CD4-positive, alpha-beta T cell treated with Interleukin-2 at 100 ng/mL for 4 hours (primary cell): ENCODE measurements at places on chromosomes 16 and 17.
A peak's percentile ranks its signal among the peaks of the same experiment; 100 is the strongest.

- DNase-seq: no peak
Observed at GRCh38 chr17:28317966-28318758, 838 bp upstream of the TMEM97 start.

DNA sequence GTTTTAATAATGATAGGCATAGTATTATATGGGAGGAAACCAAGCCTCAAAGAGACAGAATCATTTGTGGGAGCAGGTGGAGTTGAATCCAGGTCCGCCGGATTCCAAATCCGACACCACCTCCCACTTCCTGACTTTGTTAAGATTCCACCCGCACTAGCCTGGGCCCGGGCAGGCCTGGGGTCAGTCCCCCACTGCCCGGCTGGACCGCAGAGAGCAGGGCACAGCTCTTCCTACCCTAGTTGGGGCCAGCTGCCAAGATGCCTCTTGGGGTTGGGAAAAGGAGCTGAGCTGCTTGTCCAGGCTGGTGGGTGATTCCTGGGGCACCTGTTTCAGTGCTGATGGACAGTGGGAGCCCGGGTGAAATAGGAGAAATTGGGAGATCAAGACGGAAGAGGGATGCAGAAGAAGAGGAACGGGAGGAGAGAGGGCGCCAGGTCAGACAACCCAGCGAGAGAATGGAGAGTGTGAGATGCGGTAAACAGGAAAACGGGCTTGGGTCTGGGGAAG is 53.9 kb downstream of the OR1D5 start:
- no peak for DNase-seq

- DNase-seq: peak; percentile 22
Observed at GRCh38 chr17:6651919-6652452, 424 bp downstream of the C17orf100 start.

GRCh38 chr16:55257966-55258613 is 65.9 kb upstream of the IRX6 start:
- DNase-seq: peak; percentile 13

DNA sequence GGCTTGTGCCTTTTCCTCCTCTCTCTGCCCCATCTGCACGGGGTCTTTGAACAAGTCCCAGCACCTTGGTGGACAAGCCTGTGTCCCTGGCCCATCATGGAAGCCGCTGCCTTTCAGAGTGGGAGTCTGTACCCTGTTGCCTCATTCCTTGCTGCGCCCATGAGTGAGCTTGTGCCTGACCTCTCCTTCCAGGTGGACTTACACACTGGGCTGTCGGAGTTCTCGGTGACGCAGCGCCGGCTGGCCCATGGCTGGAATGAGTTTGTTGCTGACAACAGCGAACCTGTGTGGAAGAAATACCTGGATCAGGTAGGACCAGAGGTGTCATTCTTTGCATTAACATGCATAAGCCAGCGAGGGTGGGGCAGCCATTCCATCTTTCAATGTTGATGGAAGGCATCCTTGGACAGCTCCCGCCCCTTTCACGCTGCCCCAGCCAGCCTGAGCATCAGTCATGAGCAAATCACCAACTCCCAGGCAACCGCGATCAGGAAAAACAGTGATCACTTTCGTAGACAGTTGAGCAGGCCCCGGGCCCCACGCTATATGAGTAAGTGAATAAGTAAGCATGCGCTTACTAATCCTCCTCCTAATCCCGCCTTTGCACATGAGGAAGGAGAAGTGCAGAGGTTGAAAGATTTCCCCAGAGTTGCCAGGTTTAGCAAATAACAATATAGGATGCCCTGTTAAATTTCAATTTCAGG is 36.8 kb downstream of the ATP2C2 start:
- no peak for DNase-seq

GRCh38 chr16:79168321-79168720 is 432.2 kb downstream of the MAF start:
- DNase-seq: no peak

DNA sequence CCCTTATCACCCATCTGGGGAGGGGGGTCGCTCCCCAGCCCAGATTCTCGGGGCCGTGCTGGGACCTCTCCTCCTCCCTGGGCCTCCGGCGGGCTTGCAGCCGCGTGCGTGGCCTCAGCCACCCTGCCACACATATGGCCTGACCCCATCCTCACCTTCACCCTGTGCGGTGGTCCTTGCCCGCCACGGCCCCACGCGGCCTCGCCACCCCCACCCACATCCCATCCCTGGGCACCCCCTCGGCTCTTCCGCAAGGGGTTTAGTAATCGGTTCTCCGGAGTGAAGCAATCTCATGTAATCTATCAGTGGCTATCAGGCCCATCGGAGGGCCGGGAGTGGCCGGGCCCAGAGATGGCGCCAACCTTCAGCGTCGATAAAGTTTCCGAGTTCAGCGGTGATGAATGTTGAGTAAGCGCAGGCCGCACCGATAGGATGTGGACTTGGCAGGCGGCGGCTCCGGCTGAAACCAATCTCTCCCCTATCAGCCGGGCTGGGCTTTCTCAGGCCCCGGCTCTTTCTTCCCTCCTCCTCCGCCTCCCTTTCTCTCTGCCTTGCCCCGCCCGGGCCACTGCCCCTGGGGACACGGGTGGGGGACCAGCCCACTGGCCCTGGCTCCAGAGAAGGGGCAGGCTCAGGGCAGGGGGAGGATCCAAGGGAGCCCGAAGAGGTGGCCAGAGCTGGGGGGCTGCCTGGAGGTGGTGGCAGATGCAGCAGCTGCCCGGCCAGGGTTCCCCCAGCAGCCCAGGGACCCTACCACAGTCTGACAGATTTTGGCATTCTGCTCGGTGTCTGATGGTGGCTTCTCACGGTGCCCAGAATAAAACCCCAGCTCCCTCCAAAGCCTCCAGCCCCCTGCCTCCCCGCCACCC is 20.8 kb downstream of the ZFPM1 start:
- DNase-seq: no peak

- no peak for DNase-seq
Observed at GRCh38 chr16:67433131-67433719, 2.3 kb downstream of the HSD11B2 start.

GRCh38 chr17:43106552-43106951 is 18.6 kb downstream of the BRCA1 start:
- DNase-seq: no peak

GRCh38 chr16:19291475-19291874 is 5.9 kb downstream of the CLEC19A start:
- DNase-seq: no peak

DNA sequence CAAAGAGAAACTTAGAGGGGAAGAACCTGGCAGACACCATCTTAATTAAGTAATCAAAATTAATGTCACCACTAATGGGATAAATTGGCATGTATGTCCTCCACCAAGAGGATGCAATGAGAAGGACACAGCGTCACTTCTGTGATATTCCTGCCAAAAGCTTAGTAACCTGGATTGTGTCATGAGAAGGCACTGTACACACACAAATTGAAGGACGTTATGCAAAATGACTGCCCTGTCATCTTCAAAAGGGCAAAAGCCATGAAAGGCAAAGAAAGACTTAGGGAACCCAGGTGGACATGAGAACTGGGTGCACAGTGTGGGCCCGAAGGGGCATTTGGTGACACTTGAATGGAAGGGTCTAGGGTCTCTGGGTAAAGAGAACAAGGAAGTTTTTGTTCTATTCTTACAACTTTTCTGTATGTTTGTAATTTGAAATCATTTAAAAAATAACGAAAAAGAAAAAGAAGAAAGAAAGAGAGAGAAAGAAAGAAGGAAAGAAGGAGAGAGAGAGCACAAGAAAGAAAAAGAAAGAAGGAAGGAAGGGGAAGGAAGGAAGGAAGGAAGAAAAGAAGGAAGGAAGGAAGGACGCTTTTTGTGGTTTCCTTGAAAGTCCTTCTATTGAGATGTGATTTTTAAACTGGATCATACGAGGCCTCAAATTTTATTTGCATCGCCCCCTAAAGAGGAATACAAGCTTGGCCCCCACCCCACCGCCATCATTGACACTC is 4.0 kb upstream of the APOH start:
- DNase-seq: no peak

GRCh38 chr16:17729820-17730219 is 259.1 kb upstream of the XYLT1 start:
- DNase-seq: no peak

GRCh38 chr17:81033535-81034167 is 1.3 kb upstream of the BAIAP2 start:
- no peak for DNase-seq

DNA sequence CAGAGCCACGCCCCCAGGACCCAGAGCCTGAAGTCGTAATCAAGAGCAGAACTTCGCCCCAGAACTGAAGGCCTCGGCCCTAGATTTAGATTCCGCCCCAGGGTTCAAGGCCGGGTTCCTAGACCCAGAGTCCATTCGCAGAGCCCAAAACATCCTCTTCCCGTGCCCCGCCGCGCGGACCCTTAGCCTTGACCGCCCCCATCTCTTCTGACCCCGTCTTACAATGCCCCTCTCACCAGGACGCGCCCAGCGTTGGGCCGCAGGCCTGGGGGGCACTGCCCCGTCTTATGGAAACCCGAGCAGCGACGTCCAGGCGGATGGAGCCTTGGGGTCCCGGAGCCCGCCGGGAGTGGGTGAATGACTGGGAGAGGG is 5.0 kb downstream of the CD19 start:
- DNase-seq: no peak

DNA sequence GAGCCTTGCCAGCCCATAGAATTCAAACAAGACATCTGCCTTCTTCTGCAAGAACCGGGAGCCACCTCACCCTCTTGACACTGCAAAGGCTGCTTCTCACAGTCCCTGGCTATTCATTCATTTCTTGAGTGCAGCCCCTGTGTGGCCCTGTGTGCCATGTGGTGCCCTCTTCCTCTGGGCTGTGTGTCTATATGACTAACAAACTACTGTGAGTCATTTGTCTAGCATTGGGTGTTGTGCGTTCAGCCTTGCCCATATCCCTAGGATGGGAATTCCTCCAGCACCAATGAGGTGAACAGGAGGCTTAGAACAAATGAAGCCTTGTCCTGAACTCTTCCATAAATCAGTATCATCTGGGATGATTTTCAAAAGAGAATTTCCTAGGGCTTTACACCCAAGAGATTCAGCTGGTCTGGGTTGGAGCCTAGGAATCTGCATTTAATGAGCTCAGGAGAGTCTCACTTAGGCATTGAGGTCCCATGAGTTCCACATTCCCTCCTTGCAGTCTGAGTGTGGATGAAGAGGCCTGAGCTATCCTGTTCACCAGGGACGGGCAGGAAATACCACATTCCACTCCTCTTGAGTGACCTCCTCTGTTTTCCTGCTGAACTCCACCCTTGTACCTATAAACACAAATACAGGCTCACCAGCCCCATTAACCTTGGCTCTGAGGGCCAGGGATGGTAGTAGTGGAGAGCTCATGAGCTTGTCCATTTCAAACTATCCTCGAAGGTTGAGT is 308.7 kb upstream of the N4BP1 start:
- no peak for DNase-seq

- DNase-seq: no peak
Observed at GRCh38 chr17:78394209-78394608, 15.8 kb downstream of the PGS1 start.

DNA sequence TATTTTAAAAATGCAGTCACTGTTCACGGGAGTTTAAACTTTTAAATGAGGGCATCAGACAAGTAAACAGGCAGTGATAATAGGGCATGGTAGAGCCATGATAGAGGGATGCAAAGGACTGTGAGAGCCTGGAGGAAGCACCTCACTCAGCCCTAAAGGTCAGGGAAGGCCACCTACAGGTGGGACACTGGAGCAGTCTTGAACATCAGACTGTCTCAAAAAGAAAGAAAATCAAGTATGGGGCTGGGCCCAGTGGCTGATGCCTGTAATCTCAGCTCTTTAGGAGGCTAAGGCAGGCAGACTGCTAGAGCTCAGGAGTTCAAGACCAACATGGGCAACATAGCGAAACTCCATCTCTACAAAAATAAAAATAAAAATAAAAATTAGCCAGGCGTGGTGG is 31.0 kb upstream of the DHRS7B start:
- no peak for DNase-seq

DNA sequence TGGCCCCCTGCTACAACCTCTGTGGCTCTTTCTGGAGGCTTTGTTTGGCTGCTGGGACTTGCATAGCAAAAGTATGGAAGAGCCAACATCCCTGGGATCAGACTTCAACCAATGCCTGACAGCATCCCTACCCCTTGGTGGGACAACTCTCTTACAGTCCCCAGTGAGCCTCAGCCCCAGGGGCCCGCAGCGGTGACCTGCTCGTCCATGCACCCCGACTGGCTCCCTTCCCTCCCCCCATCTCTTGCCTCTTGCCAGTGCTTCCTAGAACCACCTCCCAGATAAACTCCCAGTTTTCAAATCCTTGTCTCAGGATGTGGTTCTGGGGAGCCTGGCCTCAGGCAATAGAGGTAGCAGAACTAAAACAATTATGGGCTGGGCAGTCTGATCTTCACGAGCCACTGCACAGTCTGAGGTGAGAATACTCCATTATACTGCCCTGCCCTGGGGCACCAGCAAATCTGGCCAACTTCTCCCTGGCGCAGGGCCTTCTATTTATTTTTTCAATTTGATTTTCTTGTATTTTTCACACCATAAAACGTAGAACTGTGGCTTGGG is 86.6 kb upstream of the BRD7 start:
- no peak for DNase-seq

DNA sequence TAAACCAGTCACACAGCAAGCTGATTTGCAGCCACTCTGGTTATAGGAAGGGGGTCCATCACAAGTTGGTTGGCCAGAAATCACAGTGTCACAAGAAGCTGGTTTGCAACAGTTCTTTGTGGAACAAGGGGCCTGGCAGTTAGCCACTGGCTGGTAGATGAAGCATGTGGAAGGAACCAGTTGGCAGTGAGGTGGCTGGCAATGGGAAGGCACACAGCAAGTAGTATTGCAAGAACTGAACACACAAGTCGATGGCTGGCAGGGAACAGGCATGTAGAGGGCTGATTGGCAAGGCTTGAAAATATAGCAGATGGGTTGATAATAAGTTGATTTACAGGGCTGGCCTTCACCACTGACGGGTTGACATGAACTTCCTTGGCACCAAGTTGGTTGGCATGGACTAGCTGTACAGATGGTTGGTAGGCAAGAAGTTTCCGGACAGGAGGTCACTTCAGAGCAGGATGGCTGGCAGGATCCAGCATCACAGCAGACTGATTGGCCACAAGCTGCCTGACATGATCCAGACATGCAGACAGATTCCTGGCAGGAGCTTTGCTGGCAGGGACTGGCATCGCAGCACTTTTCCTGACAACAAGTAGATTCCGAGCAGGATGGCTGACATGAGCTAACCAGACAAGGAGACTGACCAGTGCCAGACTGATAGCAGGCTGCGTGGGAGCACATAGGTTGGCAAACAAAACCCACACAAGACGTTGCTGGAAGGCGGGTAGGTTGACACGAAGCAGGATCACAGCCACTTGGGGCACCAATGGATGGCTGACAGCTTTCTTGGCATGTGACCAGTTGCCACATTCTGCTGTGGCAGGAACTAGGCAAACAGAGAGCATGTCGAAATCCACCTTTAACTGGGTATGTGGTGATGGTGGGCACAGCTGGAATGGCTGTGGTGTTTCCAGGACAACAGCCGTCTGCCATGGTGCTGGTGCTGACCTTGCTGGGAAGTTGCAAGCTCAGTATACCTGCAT is at the start of gene KRTAP29-1:
Gene KRTAP29-1 (minus strand): TSS at position 936 of the 986 bp plus-strand sequence. CDS start 0 bp downstream, at position 936.
- no peak for DNase-seq

GRCh38 chr16:35686595-35686994 is 2227.2 kb downstream of the TP53TG3F start:
- DNase-seq: no peak

- DNase-seq: no peak
Observed at GRCh38 chr16:86700046-86700945, 121.9 kb downstream of the FOXL1 start.

- DNase-seq: no peak
Observed at GRCh38 chr16:31484491-31485171, 1.7 kb downstream of the SLC5A2 start.

- DNase-seq: no peak
Observed at GRCh38 chr16:55364811-55365210, 40.8 kb downstream of the IRX6 start.

- no peak for DNase-seq
Observed at GRCh38 chr17:35191001-35191695, 3.0 kb downstream of the SLC35G3 start.

- DNase-seq: no peak
Observed at GRCh38 chr16:23920899-23921298, 85.1 kb downstream of the PRKCB start.
